ENCODE measurements at places on chromosomes 3 and 15.
A peak's percentile ranks its signal among the peaks of the same experiment; 100 is the strongest.

GRCh38 chr15:49229922-49230321 is 59.9 kb downstream of the GALK2 start:
- peak; percentile 20 for DNase-seq

DNA sequence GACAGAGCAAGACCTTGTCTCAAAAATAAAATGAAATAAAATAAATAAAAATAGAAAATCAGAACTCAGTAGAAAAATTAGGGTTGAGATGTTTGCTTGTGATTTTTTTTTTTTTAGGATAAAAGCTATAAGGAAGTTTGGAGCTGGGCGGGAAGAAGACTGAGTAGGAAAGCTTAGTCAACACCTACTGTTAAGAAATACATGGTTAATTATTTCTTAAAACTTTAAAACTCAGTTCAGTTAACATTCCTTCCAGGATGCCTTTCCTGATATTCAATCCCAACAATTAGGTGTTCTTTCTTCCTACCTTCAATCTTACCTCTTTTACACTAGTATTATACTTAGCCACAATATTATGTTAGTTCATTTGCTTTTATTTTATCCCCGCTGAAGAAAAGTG is 246.2 kb downstream of the LSAMP start:
- DNase-seq: no peak

GRCh38 chr3:124137216-124137615 is 145.3 kb upstream of the ROPN1 start:
- DNase-seq: no peak

GRCh38 chr3:156071031-156071430 is 49.3 kb upstream of the KCNAB1 start:
- no peak for DNase-seq

DNA sequence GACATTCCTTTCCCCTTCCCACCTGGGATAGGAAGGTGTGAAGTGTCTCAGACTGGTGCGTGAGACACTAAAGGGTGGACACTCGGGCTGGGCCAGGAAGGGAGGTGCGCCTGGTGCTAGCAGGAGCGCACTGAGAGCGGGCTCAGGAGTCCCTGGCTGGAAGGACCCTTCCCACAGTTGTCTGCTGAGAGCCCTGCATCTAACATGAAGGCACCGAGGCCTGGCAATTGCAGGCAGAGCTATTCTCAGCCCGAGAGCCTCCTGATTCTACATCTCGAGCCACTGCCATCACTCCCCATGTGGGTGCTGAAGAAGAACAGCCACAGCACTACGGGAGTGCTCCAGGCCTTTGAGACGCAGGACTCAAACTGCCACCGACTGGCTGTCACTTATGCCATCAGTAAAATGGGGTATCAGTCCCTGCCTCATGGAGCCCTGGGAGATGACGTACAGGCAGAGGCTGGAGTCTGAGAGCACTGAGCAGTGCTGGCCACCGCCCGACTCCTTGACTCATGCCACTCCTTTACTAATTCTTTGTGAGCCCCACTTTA is 159.4 kb downstream of the KLF13 start:
- no peak for DNase-seq

DNA sequence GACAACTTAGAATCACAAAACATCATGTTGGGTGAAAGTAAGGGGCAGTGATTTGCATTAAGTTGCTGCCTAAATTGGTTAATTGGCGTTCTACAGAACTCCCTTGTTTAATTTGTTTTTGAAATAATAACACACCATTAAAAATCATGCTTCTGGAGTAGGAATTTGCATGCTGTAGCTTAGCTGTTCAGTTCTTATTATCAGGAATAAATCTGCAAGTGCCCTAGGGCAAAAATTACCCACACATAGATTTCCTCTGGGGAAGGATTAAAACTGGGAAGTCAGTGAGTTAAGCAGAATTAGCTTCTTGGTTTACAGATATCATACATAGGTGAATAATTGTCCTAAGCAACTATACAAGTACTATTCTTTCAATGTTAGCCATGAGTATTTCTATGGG is 381.6 kb upstream of the NAALADL2 start:
- no peak for DNase-seq

- DNase-seq: no peak
Measured at GRCh38 chr3:162538491-162538890, 1041.9 kb downstream of the OTOL1 start.

GRCh38 chr3:52973806-52974205 is 72.1 kb downstream of the SFMBT1 start:
- DNase-seq: no peak

DNA sequence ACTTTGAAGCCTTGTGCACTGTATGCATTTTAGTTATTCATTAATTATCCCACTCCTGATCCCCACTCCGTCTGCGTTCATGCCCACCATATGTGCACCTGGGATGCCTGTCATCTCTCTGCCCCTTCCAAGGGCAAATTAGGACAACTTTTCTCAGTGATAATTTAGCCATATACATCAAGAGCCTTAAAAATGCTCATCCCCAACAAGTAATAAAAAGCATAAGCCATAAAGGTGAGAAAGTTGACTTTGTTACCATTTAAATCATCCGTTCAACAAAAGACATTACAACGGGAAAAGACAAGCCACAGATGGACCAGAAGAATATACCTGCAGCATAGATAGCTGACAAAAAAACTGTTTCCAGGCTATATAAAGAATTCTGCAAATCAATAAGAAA is 131.4 kb upstream of the LINGO1 start:
- DNase-seq: no peak

DNA sequence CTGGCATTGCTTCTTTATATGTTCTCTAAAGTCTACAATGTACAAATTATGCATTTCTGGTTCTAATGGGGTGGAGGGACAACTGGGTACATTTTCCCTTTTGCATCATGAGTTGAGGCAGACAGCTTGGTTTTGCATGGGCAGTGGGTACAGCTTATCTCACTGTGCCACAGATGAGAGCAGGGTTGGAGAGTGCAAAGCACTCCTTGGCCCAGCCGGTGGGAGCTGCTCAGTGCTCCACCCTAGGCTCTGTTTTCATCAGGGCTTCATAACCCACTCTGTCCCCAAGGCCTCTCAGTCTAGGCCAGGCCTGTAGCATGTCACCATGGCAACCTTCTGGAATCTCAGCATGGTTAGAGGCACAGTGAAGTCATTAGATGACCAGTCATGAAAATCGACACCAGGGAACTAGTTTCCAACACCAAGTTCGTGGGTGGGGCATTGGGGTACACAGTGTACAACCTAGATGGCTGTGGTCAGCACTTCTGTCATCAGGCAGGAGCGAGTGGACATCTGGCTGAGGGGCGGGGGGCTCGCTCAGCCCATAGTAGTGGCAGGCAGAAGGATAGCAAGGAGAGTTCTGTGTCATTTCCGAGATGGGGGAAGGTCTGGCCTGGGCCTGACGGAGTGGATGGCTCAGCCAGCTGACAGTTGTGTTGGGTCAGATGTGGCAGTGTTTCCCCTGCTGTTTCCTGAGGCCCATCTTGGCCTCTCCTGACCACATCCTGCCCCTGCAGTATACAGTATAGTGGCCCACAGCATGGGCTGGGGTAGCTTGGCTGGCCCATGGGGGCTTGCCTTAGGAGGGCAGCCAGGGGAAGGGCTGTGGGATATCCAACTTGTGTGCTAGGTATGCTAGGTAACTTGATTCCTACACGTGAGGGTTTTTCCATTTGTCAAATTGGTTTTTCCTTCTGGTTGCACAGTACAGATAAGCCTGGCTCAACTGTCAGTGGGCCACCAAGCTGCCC is 75.7 kb upstream of the PRR23C start:
- DNase-seq: peak; percentile 15

DNA sequence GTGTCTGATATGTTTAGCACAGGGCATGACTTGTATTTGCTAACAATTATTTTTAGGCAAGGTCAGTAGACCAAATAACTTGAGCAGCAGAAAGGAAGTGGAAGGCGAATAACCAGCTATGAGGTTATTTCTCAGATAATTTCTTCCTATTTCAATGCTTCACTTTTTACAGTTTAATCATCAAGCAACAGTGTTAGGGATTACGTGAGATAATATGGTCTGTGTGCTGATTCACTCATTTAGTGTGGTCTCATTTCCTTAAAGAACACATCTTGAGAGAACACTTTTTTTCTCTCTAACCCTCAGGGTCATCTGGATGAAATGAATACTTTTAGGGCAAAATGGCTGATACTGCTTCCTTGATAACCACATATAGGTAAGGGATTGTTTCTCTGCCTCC is 126.0 kb upstream of the CCNL1 start:
- no peak for DNase-seq

DNA sequence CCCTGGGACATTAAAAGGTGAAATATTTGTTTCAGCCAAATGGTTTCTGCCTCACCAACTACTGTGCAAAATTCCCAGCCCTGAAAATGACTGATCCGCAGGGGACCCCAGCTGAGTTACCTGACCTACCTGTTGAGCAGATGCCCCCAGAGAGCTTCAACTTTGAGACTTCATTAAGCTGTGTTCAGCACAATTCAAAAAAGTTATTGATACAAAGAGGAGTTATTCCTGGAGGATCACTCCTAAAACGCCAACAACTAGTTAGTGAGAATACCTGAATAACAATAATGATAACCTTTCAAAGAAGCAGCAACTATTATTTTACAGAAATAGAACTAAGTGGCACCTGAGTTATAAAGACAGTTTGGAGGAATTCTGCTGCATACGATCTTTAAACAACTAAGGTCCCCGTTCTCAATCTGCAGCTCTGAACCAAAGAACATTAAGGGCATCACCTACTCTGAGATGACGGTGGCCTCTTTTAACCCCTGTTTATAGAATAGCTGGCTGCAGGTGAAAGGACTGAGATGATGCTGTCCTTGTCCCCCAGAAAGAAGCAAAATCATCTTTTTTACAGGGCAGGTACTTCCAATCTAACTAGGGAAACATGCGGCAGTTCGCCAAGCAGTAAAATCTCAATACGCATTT is 659 bp downstream of the GADL1 start:
- peak; percentile 9 for DNase-seq

GRCh38 chr15:38211811-38212210 is 40.8 kb upstream of the SPRED1 start:
- no peak for DNase-seq

DNA sequence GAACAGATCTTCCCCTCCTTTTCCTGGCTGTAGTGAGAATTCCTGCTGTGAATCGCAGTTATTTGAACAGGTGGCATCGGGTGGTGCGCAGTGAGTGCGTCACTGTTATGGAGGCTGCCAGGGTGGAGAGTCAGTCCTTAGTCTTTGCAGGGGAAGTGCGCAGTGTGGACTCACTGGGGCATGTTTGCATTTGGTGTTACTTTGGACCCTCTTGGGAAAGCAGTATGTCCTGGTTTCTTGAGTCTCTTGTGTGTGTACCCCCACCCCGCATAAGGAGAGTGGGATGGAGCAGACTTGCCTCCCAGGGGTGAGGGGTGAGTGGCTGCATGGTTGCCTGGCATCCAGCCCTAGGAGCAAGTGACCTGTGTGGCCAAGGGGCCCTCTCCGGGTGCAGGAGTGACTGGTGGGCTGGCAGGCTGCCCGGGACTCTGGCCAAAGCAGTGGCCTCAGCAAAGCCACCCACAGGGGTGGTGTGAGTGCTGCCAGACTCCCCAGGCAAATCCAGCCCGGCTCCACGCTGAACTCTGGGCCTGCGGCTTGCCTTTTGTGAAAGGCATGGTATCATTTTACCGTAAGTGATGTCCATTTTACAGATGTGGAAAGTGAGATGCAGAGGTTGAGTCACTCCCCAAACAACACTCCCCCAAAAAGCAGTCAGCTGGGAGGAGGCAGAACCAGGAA is 46.4 kb downstream of the DNASE1L3 start:
- no peak for DNase-seq

DNA sequence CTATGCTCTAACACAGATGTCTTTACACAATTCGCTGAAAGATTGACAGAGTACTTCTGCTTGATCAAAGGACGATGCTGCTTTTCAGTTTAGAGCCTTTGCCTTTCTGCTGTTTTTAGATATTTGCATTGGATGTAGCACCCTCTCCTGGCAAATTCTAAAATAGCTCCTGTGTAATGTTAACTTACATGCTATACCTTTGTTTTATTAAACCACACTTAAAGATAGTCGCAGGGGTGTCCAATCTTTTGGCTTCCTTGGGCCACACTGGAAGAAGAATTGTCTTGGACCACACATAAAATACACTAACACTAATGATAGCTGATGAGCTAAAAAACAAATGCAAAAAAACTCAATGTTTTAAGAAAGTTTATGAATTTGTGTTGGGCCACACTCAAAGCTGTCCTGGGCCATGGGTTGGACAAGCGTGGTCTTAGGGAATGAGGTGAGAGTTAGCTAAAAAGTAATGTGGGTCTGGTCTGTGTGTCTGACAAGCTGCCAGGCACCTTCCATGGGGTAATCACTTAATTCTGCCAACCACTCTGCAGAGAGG is 62.9 kb downstream of the ATG7 start:
- DNase-seq: peak; percentile 80

DNA sequence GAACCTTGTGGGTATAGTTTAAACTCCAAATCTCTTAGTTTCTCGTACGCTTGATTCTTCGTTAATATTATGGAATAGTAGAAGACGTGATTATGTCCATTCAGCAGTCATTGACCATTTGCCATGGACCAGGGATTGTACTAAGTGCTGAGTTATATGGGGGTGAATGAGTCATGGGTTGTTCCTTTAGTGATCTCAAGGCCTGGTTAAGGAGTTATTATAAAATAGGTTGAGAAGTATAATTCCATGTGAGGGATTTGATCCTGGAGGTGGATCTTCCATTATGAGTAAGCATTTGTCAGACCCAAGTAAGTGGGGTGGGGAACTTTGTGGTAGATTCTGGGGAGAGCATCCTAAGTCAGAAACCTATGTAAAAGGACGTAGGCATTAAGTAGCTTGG is 15.4 kb downstream of the NR2C2 start:
- DNase-seq: no peak

GRCh38 chr3:106049821-106050220 is 181.0 kb upstream of the CBLB start:
- no peak for DNase-seq

- DNase-seq: no peak
Measured at GRCh38 chr15:63978511-63979261, 67.6 kb downstream of the DAPK2 start.

GRCh38 chr3:67765575-67765974 is 111.2 kb upstream of the SUCLG2 start:
- no peak for DNase-seq

DNA sequence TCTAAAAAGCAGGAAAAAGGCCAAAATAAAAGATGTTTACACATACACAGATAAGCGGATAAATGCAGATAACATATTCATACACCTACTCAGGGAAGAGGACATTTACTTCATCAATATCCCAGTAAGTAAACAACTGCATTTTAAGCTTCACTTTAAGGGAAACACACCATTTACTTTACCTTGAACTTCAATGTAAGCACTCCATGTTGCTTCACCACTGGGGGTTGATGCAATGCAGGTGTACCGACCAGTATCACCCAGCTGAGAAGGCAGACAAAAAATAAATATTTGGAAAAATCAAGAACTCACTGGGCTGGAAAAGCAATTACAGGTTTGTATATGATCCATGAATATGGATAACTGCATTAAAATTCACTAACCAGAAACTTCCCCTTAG is 1099.5 kb downstream of the ROBO1 start:
- DNase-seq: no peak

DNA sequence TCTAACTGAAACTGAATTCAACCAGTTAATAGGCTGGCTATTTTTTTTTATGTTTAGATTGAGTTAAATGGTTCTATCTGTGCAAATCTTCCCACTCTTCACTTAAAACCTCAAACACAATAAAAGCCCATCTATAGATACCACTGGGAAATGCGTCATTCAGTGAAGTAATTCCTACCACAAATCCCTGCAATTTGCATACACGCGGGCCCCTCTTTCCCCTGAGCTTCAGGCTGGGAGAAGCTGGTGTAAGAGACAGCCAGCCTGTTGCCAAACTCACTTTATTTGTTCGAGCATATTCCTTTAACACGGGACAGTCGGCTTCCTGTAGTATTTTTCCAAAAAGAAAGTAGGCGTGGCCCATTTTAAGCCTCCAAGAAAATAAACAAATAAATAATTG is 26.0 kb upstream of the MCTP2 start:
- DNase-seq: peak; percentile 77

- no peak for DNase-seq
Measured at GRCh38 chr3:113594066-113594465, 61.7 kb downstream of the SIDT1 start.
